SJSA1 (cell line): ENCODE measurements at places on chromosomes 7 and 10.

DNA sequence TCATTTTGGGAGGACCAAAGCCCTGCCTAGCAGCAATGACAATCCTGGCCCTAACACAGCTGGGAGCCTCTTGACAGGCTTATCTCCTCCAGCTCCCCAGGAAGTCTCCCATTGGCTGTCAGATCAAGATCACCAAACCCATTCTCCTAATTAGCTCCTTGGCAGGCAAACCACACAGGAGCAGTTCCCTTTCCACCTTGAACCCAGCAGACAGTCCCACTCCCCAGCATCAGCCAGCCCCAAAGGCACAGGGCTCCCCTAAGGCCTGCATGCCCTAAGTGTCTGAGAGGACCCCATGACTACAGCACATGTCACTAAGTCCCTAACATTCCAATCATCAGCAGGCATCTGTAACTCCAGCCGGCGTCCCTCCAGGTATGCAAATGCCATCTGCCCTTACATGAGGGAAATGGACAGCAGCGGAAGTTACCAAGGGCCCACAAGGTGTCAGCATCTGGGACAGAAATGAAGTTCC is 348.5 kb downstream of the KCNMA1 start:
- DNase-seq = no peak

DNA sequence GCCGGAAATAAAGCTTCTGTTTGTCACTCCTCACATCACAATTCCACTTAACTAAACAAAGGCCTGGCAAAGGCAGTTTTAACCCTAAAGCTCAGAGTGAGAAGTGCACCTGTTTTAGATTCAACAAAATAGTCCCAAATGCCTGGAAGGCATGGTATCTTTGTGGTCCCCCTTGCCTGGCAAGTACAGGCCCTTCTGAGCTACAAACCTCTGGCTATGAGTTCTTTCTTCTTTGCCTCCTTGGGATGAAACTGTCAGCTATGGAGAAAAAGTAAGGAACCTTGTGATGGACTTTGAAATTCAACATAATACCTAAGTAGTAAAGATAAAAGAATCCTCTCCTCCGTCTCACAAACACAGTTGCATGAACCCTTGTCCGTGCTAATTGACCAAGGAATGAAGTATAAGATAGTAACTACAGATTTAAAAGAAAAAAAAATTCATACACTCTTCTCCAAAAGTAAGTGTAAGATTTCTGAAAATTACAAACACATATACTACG is 244.5 kb upstream of the ETV1 start:
- DNase-seq = no peak

DNA sequence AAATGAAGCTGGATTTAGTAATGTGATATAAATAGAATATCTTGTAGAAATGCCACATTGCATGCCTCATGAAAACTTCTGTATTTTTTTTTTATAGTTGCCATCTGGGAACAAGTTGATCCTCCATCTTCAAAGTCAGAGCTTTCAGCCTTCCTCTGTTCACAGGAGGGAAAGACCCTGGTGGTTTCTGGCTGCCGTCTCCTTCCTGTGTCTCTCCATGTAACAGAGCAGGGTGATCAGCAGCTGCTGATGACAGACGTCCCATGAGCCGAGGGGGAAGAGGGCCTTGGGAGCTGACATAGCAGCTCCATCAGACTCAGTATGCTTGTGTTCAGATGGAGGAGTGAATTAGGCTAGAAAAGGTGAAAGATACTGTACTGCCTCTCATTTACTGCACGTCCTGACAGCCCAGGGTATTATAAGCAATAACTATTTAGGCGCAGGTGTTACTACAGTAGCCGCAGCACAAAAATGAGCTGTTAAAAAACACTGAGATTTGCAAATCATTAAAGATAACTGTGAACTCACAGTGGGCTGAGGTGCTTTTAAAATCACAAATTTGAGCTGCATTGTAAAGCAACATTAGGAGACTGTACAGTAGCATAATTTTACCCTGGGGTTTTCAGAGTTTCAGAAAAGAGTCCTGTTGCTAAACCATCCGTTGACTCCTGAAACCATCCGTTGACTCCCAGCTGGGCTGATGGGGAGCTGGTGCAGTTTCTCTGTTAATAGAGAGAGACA is 103.3 kb downstream of the CFAP58 start:
- no peak for DNase-seq

DNA sequence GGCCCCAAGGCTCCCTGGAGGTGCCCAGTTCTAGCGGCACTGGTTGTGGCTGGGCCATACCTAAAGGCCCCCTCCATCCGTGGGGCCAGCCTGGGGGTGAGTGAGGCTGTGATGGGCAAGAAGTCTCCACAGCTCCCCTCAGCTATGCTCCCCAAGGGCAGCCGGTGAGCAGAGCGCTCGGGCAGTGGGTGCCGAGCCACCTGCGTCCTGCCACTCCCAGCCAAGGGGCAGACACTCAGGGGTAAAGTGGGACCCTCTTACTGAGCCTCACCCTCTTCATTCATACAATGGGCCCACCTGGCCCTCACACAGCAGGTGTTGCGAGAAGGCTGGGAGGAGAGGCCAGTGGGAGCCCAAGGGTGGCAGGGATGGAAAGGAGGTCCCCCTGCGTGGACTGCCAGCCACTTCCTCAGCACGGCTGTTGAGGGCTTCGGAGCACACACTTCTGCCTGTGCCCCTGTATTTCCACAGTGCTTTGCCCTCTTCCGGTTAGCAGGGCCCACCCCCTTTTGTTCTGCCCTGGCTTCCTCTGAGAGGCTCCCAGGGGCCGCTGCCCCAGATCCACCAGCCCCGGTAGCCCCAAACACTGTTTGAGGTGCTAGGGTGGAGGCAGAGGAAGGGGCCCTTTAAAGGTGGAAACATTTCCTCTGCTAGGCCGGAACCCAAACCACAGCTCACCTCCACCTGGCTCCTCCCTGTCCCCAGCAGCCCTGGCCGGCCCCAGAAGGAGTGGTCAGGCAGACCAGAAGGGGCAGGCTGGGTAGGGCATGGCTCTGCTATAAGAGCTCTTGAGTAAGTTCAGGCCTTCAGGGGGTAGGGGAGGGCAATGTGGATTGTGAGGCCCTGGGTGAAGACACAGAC is 16.4 kb upstream of the C10orf105 start:
- no peak for DNase-seq

DNA sequence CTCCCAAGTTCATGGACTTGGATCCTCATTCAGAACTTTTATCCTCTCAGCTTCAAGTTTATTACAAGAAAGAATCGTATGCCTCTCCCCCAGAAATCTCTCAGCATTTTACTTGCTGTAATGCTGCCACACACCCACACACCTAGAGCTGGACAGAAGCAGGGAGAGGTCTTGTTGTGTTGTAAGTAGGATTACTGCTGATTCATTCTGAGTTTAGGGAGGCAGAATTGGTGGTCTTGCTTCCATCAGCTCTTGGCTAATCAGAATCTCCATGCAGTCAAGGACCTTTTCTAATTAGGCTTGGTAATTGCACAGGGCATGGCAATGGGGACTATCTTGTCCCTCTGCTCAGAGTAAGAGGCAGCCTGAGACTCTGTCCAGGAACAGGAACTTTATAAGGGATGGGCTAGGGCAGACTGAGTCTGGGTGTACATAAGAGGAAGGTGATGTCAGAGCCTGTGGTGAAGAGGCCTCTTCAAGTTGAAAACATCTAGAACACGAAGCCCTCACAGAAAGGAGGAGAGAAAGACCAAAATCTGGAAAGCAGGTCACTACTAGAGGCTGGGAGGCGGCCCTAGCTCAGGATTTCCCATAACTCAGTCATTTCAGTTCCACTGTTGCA is 7.0 kb upstream of the PTPRE start:
- DNase-seq = no peak

- no peak for DNase-seq
Observed at GRCh38 chr10:10818082-10818481, 199.6 kb upstream of the CELF2 start.
